Activated CD4-positive, alpha-beta T cell treated with anti-CD3 and anti-CD28 coated beads, Interleukin-2, amount 50 U/mL, for 4 hours (primary cell): ENCODE measurements at places on chromosomes 4 and X.

DNA sequence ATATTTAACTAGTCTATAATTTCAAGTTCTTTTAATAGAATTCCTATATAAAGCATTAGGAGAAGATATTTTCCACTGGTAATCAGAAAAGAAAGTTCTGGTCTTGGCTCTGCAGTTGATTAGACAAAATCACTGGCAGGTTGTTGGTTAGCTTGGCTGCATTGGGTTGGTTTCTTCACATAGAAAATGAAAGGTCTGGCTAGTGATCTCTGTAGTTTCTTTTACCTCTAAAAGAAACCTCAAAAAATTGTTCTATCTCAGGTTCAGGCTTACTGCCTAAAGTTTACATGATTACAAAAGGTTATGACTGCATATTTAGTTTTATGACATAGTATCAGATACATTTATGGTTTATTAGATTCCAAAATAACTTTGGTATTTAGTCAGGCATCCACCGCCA lies 95.8 kb upstream of the NAP1L5 start:
- DNase-seq: no peak

DNA sequence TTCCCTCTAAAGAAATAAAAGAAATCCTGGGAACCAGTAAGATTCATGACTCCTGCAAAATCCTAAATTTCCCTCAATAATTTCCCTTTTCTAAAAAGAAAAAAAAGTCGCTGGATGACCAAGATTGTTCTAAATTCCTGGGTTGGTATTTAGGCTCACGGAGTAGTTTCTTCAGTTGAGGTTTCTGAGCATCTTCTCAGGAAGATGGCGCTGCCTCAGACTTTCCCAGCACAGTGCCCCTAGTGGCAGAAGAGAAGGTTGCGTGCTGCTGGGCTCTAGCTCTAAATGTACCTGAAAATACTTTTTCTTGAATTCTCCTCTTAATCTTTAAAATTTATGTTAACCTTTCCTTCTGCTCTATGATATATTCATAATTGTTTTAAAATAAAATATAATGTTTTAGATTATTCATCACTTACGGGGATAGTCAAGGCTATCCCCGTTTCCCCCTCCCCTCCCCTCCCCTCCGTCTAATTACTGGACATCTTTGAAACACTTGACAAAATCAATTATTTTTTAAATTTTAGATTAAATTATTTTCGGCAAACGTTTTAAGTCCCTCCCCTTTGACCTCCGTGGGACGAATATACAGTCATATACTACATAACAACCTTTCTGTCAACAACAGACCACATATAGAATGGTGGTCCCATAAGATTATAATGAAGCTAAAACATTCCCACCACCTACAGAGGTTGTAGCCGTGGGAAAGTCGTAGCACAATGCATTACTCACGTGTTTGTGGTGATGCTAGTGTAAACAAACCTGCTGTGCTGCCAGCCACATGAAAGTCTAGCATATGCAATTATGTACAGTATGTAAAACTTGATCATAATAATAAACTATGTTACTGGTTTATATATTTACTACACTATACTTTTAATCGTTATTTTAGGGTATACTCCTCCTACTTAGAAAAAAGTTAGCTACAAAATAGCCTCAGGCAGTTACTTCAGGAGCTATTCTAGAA lies 41.0 kb upstream of the GATB start:
- peak; percentile 56 for DNase-seq

DNA sequence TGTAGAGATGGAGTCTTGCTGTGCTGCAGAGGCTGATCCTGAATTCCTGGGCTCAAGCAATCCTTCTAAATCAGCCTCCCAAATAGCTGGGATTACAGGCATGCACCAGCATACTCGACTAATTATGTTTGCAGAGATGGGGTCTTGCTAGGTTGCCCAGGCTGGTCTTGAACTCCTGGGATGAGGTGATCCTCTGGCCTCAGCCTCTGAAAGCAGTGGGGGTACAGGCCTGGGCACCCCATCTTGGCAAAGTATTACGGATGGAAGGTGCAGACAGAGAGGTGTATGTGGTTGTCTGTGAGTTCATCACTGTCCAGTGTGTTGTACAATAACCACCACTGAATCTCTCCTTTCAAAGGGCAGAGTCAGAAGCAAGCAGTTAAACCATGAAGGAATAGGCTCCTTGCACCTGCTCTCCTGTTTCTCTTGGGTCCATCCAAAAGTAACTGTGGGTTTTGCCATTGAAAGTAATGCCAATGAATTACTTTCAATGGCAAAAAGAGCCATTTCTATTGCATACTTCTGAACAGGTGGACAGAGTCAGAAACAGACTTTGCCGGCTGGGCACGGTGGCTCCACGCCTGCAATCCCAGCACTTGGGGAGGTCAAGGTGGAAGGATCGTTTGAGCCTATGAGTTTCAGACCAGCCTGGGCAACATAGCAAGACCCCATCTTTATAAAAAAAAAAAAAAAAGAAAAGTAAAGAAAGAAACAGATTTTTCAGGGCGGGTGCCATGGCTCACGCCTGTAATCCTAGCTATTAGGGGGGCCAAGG lies 7.0 kb upstream of the AKAP17A start:
- no peak for DNase-seq

- DNase-seq: no peak
Observed at GRCh38 chrX:71996826-71997225, 86.2 kb downstream of the NHSL2 start.

DNA sequence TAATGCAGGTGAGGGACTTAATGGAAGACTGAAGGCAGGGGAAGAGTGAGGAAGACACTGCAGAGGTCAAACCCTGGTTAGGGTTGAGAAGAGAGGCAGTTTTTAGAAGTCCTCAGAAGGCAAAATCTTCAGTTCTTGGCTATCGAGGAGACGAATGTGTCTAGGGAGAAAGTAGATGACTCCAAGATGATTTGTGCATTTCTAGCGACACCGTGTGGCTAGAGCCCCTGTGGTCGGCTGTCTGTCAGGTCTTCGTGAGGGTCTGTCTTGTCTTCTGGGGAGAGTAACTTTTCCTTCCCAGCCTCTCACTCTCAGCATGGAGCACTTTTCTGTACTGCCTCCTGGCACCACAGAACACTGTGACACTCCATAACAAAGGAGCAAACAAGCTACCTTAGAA lies 458.1 kb downstream of the STIM2 start:
- DNase-seq: no peak

DNA sequence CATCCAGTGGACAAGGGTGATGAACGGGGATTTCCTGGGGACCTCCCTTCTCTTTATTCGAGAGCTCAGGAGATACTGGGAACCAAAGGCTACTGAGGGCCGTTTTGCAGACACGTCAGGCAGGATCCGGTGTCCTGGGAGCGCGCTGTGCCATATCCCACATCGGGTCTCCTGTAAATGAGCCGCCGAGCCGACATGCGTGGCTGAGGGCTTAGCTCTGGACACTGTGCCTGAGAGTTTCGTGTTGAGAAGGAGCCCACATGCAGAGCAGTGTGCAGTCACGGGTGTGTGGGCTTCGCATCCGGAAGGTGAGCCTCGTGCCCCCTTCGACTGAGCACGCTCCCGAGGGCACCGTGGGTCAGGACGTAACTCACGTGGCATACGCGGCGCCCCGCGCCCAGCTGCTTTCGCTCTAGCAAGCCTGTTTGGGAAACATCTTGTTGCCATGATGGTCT lies 28.5 kb upstream of the HGFAC start:
- no peak for DNase-seq

DNA sequence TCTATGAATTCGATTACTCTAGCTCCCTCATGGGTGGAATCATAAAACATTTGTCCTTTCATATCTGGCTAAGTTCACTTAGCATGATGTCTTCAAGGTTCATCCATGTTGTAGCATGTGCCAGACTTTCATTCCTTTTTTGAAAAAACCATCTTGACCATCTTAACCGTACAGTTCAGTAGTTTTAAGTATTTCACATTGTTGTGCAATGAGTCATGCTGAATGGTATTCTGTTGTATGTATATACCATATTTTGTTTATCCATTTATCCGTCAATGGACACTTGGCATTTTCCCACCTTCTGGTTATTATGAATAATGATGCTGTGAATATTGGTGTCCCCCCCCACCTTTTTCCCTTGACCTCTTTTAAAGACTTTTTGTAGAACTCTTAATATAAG lies 72.4 kb upstream of the TLR2 start:
- no peak for DNase-seq

DNA sequence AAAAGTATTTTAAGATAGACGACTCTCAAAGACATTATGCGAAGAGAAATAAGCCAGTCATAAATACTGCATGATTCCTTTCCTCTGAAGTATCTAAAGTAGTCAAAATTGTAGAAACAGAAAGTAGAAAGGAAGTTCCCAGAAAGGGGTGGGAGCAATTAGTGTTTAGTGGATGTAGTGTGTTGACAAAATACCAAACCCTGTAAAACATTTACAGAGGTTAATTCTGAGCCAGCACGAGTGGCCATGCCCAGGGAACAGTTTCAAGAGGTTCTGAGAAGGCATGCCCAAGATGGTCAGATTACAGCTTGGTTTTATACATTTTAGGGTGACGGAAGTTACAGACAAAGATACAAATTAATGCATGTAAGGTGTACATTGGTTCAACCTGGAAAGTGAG lies 34.4 kb upstream of the SLC25A4 start:
- no peak for DNase-seq
